ENCODE measurements at places on chromosomes 3 and 15.
A peak's percentile ranks its signal among the peaks of the same experiment; 100 is the strongest.

DNA sequence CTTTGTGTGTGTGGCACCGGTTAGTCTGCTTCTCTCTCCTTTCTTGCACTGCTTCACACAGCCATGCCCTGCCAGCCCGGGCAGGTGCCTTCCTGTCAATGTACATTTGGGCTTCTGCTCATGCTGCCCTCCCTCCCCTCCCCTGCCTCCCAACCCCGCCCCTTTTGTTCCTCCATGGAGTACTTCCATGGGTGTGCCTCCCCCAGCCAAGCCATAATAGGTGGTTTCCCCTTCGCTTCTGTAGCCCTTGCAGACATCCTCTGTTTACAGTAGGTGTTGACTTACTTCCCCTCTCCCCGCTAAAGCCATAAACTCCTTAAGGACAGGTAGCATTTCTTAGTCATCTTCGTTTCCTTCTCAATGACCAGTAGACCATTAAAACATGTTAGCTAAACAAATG lies 31.8 kb upstream of the CRTC3 start:
- no peak for DNase-seq

- peak; percentile 37 for DNase-seq
Observed at GRCh38 chr3:15064299-15064834, 748 bp downstream of the MRPS25 start.

DNA sequence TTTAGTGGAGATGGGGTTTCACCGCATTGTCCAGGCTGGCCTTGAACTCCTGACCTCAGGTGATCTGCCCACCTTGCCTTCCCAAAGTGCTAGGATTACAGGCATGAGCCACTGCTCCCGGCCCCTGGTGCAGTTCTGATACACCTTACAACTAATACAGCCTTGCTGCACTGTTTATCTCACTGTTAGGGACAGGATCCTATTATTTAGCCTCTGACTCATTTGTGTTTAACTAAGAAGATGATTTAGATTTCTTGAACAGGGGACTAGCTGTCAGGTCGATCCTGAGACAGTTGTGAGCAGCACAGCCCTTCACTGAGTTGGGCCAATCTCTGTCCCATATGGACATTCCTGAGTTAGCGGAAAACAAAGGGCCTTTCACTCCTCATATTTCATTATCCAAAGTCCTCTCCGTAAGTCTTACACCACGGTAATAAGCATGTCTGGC lies 19.2 kb downstream of the GYG1 start:
- no peak for DNase-seq

- DNase-seq: no peak
Observed at GRCh38 chr3:192409838-192410683, 317.3 kb downstream of the FGF12 start.

- DNase-seq: no peak
Observed at GRCh38 chr15:77606142-77607034, 26.3 kb downstream of the LINGO1 start.

DNA sequence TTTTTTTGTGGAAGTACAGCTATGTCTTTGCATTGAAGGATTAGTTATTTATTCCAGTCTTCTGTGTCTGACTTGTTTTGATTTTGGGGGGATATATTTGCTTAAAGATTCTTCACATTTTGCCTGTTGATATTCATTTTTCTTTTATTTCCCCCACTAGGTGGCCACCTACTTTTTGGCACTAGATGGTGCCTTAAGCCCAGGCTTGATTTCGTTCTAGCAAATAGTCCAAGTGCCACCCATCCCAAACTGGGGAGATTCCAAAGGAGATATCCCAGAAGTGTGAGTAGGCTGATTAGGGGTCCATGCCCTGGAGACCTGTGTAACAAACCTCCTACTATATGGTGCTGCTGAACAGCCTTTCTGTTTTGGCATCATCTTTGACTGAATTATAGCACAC lies 80.0 kb upstream of the SPATA16 start:
- no peak for DNase-seq

DNA sequence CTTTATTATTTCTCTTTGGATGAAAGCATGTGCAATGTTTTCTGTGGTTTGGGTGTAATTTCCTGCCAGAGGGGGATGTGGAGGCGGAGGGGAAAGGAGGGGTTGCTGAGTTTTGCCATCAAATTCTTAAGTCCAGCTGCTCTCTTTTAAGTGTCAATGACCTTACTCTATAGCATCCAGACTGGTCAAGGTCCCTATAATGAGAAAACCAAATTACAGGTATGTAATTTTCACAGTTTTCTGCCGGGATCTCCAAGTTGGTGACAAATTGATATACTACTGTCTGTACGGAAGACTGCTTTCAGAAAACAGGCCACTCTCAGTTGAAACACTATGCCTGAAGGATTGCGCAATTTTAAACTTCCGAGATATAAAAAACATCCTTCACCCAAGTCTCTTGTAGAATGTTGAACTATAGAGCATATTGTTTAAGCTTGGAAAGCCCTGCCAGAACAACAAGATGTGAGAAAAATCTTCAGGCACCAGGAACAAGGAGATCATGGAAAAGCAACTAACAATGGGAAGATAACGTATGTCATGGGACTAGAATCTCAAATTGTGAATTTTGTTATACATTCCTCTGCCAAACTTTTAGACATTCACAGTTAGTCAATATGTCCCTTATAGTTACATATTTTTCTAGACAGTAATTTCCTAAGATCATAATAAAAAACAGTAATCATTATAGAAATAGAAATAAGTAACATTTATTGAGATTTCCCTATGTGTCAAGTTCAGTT lies 300.7 kb upstream of the SATB1 start:
- DNase-seq: peak; percentile 61

DNA sequence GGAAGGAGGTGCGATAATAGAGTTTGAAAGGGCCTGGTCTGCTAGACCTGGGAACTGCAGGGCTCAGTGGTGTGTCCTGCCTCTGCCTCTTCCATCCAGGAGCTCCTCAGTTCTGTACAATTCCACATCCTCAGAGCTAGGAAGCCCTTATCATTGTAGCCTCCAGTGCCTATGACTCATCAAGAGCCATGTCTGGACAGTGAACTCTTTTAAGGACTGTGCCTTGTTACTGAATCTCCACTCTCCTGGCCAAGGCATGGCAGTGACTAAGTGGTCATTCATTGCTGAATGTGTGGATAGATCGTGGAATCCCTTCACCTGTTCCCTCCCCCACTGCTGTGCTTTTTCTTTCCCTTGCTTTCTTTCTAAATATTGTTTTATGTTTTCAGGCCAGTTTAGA lies 2.9 kb downstream of the TIMP4 start:
- no peak for DNase-seq

- DNase-seq: peak; percentile 48
Observed at GRCh38 chr3:120773932-120774331, 31.4 kb downstream of the GTF2E1 start.

DNA sequence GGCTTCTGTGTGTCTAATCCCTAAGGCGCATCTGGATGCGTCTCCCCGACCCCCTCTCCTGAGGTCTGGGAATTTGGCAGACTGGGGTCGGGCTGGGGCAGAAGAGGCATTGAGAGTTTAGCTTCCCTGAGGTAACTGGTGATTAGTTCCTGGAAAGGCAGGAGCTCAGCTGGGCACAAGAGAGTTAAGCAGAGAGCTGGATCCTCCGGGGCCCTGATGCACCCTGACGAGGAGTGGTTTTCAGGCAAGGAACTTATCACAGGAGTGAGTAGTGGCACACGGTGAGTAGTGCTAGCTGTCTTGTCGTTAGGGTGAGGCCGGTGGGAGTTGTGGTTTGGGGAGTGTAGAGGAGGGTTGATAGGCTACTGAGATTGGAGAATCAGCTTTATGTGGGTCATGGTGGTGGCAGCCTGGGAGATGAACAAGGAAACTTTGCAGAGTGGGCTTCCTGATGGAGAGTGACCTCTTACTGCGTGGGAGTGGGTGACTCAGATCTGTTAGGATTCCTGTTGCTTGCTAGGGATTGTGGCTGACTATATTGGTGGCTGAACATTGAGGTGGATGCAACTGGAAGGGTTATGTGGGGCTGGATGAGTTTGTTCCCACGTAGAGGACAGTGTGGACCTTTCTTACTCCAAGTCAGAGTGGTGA lies 897 bp downstream of the RAD54L2 start:
- peak; percentile 13 for DNase-seq

- no peak for DNase-seq
Observed at GRCh38 chr3:114669614-114670013, 375.8 kb downstream of the TIGIT start.

- DNase-seq: no peak
Observed at GRCh38 chr3:193843474-193844301, 250.7 kb downstream of the OPA1 start.

DNA sequence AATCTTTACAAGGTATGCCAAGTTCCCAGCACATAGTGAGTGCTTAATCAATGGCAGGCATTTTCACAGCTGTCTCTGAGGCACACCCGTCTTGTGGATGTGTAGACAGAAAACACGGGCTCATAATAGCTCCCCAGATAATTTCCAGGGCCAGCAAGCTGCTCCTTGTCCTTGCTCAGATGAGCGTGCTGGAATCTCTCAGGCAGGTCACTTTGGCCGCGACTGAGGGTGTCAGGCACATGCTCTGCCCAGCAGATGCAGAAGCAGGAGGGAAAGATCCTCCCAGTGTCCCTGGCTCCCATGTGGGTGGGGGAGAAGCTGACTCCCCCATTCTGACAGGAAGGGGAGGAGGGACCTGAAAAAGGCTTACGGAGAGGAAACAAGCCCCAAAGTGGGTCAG lies 35.6 kb upstream of the SLC6A1 start:
- DNase-seq: no peak

GRCh38 chr3:15470261-15470660 lies 42.9 kb downstream of the EAF1 start:
- DNase-seq: no peak

DNA sequence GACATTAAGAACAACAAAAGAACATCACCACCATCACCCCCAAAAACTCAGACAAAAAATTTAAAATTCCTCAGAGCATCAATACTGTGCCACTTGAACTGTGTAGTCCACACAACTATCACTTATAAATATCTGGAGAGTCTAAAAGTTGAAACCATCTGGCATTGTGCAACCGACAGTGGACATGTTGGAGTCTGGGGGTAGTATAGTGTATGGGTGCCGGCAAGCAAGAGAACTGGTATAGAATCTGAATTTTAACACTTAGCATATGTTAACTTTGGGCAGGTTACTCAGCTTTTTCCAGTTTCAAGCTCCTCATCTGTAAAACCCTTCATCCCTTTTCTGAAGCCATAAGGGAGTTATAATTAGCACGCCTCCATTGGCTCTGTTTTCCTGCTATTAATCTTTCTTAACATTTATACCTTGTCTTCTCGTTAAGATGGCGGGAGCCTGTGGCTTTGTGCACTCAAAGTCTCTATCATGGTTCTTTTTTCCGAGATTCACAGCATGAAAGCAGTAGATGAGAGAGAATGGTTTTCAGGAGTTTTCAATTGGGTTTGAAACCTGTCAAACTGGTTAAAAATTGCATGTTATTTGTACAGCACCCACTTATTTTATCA lies 255.7 kb upstream of the TBL1XR1 start:
- DNase-seq: no peak

GRCh38 chr3:46435081-46435726 lies 28.1 kb downstream of the CCRL2 start:
- no peak for DNase-seq

All from MV-4-11 (cell line).